CD4-positive, alpha-beta T cell treated with Interleukin-1 beta for 1 hour (primary cell): ENCODE measurements at places on chromosomes 4 and X.

- DNase-seq = no peak
Measured at GRCh38 chr4:36961420-36961819, 283.1 kb upstream of the NWD2 start.

GRCh38 chrX:39896951-39897740 is 200.6 kb downstream of the BCOR start:
- no peak for DNase-seq

GRCh38 chr4:53076374-53076958 is 214.3 kb downstream of the RASL11B start:
- DNase-seq = no peak

DNA sequence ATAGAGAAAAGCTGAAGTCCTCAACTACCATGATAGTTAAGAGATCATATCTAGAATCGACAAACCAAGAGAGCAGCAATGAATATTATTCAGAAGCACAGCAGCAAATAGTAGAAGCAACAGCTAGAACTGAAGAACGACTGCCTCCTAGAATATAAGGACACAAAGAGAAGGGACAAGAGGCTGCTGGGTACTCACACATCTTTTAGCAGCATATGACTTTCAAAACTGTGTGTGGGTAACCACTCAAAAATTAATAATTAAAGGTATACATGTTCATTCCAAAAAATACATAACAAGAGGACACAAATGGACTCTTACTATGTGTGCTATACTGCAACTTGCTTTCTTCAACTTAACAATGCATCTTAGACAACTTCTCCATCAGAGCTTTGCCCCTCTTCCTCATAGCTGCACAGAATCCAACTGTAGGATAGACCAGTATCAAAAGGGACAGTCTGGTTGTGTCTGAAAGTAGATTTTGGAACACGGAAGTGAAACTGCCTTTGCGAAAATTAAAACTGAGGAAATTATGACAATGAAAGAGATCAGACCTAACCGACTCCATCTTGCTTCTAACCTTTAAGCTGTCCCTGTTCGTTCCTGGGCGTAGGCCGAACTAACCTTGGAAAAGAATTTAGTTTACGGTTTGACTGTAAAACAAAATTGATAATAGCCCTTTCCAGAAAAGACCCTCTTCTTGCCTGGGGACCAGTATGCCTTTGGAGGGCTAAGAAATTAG is 125.7 kb downstream of the SH3KBP1 start:
- DNase-seq = no peak

DNA sequence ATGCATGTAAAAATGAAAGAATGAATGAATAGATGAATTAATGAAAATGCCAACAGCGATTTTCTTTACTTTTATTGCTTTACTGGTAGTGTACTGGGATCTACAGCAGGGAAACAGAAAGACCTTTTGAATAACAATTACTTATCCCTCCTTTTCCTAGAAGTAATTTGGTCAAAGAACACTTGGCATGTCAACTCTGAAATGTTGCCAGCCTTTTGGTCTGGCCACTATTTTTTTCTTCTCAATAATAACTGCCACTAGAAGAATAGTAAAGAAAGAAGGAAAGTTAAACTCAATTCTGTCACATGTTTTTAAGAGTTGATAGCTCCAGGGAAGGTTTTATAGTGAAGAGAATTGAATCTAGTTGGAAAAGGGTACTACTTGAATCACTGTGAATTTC is 52.9 kb downstream of the EPHA5 start:
- no peak for DNase-seq

DNA sequence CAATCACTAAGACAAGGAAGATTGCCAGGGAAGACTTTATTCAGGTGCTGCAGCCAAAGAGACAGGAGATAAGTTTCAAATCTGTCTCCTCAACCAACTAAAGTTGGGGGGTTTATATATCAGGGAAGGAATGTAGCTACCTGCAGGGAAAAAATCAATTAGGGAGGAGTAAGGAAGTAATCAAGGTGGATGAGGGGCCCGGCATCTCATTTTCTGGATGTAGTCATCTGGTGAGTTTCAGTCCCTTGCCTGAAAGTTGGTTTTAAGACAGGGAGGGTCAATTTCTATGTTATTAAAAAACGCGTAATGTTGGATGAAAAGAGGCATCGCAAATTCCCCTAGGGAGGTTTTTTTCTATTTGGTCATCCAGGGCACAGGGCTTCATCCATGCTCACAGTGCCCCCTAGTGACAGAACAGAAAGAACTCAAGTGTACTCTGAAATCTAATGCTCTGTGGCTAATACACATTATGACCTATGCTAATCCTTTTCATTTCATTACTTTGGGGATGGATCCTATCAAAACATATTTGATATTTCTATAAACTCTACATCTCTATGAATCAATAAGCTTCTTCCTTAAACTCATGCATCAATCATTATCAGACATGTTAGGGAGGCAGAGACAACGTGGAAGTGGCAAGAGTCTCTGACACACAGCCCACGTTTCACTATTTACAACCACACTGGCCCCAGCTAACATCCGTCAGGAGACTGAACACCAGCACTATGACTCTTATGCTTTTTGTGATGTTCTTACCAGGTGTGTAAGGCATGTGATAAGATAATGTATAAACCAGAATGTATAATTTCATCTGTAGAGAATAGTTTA is 1577.0 kb upstream of the TENM3 start:
- DNase-seq = no peak

DNA sequence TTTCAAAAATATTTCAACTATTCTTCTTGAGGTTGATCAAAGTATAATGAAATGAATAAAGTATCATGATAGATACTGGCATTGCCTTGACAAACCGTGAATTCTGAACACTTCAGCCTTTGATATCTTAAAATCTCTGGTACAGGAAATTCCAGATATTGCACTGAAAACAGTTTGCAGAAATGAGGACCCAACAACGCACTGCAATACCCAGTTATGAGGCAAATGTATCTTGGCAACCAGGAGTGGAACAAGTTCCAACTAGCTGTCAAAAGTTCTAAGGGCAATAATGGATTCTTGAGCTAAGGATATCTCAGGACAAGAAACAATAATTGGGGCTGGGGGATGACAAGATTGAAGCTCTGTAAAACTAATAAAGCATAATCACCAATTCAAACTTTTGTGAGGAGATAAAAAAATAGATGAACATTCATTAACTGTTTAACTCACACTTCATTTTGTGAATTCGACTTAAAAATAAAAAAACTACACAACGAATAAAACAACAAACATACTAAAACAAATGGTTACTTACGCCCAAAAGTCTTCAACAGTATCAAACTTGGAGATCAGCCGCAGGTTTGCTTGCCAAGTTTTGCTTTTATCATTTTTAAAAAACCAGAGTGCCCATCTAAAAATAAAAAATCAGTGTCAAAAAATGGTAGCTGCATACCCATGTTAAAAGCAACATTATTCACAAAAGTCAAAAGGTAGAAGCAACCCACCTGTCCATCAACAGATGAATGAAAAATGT is 38.1 kb downstream of the EIF4E start:
- DNase-seq = no peak

GRCh38 chr4:30716681-30717207 is 3.4 kb upstream of the PCDH7 start:
- DNase-seq = no peak

DNA sequence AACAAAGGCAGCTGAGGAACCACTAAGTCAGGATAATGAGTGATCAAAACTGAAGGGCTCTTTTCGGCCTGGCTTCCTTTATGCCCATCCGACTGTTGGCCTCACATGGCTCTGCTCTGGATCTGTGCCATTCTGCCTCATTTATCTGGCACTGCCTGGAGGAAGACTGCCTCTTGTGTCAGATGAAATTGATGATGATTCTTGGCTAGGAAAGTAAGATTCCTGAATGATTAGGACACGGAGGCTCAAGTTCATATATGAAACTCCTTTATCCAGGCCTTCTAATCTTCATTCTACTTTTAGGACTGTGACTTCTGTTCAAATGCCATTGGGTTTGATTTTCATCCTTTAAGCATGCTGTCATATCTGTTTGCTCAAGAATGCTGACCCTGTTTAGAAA is 475.4 kb upstream of the RPS6KA3 start:
- no peak for DNase-seq
